ENCODE measurements at places on chromosomes 7 and 10.

DNA sequence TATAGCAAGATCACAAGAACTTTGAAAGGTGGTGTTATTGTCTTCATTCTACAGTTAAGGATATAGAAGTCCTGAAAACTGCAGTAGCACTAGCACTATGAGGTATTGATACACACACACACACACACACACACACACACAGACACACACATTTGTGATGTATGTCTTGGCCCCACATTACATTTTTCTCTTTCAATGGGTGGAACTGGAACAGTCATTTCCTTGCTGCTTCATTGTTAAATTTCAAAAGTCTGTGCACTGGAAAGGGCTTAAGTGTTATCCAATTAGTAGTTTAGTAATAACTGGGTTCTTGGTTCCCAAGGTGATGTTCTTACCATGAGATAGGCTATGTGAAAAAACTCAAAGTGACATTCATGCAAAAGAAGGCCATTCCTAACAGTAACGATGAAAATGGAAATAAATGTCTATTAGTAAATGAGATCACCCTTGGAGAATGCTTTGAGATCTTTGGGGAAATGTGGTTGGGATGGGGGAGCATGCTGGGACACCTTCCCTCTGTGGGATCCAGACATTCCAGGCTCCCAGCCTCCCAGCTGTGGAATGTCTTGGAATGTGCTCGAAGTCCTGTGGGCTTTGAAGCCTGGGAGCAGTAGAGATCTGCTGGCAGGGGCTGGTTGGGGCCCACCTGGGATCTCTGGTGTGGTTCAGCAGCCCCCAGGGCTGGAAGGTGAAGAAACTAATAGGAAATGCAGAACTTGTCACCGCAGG lies 37.4 kb upstream of the CALD1 start:
- peaks cover 20% of the 10 kb centered on the region for H3K4me1 ChIP-seq
- no peak overlapping the region for H3K27ac ChIP-seq
- H3K36me3 ChIP-seq: peaks cover 7% of the 10 kb centered on the region
- no peak overlapping the region for H3K4me3 ChIP-seq

- no peak overlapping the region for H3K4me3 ChIP-seq
- no peaks in the 10 kb centered on the region for H3K27me3 ChIP-seq
- H3K4me1 ChIP-seq: no peaks in the 10 kb centered on the region
- no peak for DNase-seq
- no peak overlapping the region for H3K27ac ChIP-seq
Measured at GRCh38 chr7:31443457-31443856, 70.4 kb upstream of the ITPRID1 start.

GRCh38 chr7:34844406-34844805 lies 186.4 kb downstream of the NPSR1 start:
- no peak for DNase-seq
- H3K4me1 ChIP-seq: no peaks in the 10 kb centered on the region
- no peaks in the 10 kb centered on the region for H3K27me3 ChIP-seq
- no peaks in the 10 kb centered on the region for H3K36me3 ChIP-seq
- H3K4me3 ChIP-seq: no peak overlapping the region

GRCh38 chr10:132861116-132861691 lies 75.3 kb upstream of the NKX6-2 start:
- H3K27ac ChIP-seq: no peak overlapping the region
- H3K4me3 ChIP-seq: no peak overlapping the region
- H3K4me1 ChIP-seq: no peaks in the 10 kb centered on the region
- peaks cover 4% of the 10 kb centered on the region for H3K27me3 ChIP-seq
- DNase-seq: no peak

- H3K4me3 ChIP-seq: no peak overlapping the region
- H3K27ac ChIP-seq: no peak overlapping the region
- no peaks in the 10 kb centered on the region for H3K27me3 ChIP-seq
Measured at GRCh38 chr10:351770-352334, 216.6 kb downstream of the ZMYND11 start.

- H3K4me1 ChIP-seq: no peaks in the 10 kb centered on the region
- H3K4me3 ChIP-seq: no peak overlapping the region
- H3K27me3 ChIP-seq: no peaks in the 10 kb centered on the region
- no peak overlapping the region for H3K27ac ChIP-seq
- H3K36me3 ChIP-seq: no peaks in the 10 kb centered on the region
- DNase-seq: no peak
Measured at GRCh38 chr7:133688483-133689239, 435.8 kb downstream of the EXOC4 start.

GRCh38 chr7:54788664-54789063 lies 29.7 kb upstream of the SEC61G start:
- H3K27me3 ChIP-seq: peaks cover 34% of the 10 kb centered on the region
- no peaks in the 10 kb centered on the region for H3K36me3 ChIP-seq
- no peaks in the 10 kb centered on the region for H3K4me1 ChIP-seq
- no peak for DNase-seq
- no peak overlapping the region for H3K4me3 ChIP-seq
- no peak overlapping the region for H3K27ac ChIP-seq

GRCh38 chr10:128364631-128365030 lies 238.4 kb upstream of the MKI67 start:
- no peaks in the 10 kb centered on the region for H3K27me3 ChIP-seq
- H3K4me3 ChIP-seq: no peak overlapping the region
- DNase-seq: no peak
- no peaks in the 10 kb centered on the region for H3K4me1 ChIP-seq
- no peak overlapping the region for H3K27ac ChIP-seq
- no peaks in the 10 kb centered on the region for H3K36me3 ChIP-seq

DNA sequence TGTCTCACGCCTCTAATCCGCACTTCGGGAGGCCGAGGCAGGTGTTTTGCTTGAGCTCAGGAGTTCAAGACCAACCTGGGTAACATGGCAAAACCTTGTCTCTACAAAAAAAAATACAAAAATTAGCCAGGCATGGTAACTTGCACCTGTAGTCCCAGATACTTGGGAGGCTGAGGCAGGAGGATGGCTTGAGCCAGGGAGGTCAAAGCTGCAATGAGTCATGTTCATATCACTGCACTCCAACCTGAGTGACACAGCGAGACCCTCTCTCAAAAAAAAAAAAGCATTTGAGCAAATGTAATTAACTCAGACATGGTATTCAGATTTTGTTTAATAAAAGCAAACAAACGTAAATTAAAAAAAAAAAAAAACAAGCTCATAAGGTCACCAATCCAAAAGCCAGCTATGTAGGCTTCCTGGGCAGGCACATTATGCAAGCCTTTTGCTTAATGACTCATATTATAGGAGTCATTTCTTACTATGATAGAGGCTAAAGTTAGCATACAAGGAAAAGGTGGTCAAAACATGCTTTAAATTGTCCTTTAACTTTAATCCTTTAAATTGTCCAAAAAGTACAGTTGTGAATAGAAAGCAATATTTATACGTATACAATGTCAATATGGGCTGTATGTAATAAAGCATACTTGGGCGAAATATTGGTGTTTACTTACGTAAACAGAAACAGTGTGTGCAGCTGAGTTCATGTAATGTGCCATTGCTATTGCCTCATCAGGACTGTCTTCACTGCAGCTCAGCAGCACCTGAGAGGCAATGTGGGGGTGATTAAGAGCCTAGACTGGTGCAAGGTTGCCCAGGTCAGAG lies 13.0 kb downstream of the AKR1D1 start:
- no peaks in the 10 kb centered on the region for H3K36me3 ChIP-seq
- peaks cover 1% of the 10 kb centered on the region for H3K27me3 ChIP-seq
- no peak overlapping the region for H3K4me3 ChIP-seq
- no peaks in the 10 kb centered on the region for H3K4me1 ChIP-seq

DNA sequence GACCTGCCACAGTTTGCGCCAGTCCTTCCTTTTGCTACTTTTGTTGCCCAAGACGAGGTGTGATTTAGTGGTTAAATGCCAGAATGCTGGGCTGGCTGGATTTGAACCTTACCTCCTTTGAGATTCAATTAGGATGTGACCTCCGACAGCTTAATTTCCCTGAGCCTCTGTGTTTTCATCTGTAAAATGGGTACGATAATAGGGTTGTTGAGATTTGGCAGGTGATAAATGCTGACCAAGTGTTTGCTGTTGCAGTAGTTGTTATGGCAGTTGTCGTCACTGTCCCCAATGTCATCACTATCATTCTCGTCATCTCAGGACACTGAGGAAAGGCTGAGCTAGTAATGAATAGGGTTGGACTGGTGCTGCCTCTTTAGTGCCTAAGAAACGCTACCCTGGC lies 61.1 kb downstream of the GRK5 start:
- H3K4me3 ChIP-seq: no peak overlapping the region
- no peak for DNase-seq
- peaks cover 11% of the 10 kb centered on the region for H3K36me3 ChIP-seq

GRCh38 chr10:115604627-115605026 lies 511.5 kb downstream of the ATRNL1 start:
- no peaks in the 10 kb centered on the region for H3K27me3 ChIP-seq

GRCh38 chr7:113976508-113976907 lies 57.7 kb upstream of the PPP1R3A start:
- H3K27ac ChIP-seq: no peak overlapping the region
- H3K27me3 ChIP-seq: no peaks in the 10 kb centered on the region
- no peak overlapping the region for H3K4me3 ChIP-seq
- H3K36me3 ChIP-seq: no peaks in the 10 kb centered on the region
- no peak for DNase-seq

GRCh38 chr7:2785071-2785500 lies 59.0 kb downstream of the GNA12 start:
- no peak overlapping the region for H3K4me3 ChIP-seq
- H3K27ac ChIP-seq: no peak overlapping the region
- H3K36me3 ChIP-seq: peaks cover 2% of the 10 kb centered on the region

All from activated CD4-positive, alpha-beta memory T cell treated with anti-CD3 and anti-CD28 coated beads, Interleukin-2, amount 10 ng/mL, durations not matched to agents 7 days and 5 days (primary cell).